ENCODE measurements at places on chromosomes 12 and 14.
A peak's percentile ranks its signal among the peaks of the same experiment; 100 is the strongest.

DNA sequence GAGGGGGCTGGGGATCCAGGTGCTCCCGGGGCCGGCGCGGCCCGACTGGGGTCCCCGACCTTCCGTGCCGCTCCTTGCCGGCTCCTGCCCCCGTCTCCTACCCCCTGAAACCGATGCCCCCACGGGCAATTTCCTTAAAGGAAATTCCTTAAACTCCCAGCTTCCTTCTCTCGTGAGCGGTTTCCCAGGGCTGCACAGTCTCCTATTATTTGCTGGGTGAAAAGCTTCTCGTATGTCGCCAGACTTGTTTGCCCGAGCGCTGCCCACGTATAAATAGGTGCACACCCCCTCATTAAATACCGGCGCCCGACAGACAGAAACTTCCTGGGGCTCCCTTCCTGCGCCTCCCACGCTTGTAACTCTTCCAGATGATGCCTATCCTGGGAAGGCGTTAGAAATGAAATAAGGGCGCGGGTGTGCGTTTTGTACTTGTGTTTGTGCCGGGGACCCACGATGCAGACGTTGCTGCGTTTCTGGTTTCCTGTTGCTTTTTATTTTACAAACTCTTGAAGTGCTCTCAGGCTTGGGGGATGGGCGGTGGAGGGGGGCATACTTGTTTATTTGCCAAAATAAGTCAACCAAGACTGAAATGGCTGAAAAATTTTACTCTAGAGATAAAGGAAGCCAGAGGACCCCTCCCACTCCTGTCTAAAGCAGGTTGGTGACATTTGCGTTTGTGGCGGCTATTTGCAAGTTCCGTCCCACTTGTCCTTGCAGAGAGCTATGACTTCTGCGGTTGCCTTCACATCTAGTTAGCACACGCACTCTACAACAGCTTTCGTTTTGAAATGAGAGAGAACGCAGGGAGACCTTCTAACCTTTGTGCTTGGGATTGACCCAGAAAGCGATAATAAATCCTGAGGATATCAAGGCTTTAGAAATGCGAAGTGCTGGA is 1.0 kb downstream of the HIP1R start:
- no peak for DNase-seq

DNA sequence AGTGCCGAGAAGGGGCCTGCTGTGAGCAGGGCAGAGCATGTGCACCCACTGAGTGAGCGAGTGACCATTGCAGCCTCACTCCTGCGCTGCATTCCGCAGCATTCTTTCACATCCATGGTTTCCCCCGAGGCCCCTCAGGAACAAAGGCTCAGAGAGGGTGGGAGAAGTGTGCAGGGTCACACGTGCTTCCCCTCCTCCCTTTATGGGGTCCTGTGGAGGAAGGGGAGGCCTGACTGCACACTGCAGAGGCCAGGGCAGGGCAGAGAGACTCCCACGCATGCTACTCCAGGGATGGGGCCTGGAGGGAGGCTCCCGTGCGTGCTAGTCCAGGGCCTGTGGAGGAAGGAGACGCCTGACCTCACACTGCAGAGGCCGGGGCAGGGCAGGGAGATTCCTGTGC is 63.2 kb downstream of the DIO3 start:
- DNase-seq = no peak

DNA sequence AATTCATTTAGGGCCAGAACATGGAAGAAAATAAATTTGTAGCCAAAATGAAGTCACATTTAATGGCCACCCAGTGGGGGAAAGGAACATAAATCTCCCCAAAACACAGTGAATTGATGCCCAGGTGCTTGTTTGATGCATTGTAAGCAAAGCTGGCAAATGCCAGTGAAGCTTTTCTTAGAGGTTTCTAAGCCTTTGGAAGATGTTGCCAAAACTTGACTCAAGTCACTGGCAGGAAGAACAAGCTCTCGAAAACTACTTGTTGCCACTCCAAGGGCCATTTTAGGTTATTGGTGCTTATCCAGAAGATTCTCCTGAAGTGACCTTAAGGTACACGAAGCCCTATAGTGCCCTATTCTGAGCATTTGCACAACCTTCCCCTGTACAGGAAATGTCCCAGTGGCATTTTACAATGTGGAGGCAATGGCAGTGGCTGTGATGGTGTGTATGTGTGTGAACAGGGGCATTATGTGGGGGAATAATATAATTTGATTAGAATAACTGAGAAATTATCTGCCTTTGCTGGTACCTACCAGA is 89.5 kb upstream of the NOVA1 start:
- no peak for DNase-seq

DNA sequence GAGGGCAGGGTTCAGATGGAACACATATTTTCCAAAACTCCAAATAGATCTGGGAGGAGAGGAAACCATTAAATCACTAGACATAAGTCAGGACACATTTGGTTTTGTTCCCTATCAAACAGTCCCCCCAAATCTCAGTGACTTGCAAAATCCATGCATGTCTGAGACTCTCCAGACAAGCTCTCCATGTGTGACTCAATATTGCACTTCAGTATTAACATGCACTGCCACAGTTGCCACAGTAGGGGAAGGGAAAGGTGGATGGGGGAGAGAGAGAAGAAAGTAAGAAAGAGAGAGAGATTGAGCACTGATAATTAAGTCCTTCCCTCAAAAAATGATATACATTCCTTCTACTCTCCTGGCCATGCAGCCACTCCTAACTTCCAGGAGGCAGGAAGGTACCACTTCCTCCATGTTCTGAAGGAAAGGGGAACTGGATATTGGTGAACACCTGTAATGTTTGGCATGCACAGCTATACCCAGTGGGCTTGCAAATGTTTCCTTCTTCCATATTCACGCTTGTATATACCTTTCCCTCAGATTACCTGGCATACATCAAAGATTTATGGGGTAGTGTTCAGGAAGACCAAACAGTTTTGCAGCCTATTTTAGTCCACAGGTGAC is 310.0 kb downstream of the ZFP36L1 start:
- DNase-seq = no peak

DNA sequence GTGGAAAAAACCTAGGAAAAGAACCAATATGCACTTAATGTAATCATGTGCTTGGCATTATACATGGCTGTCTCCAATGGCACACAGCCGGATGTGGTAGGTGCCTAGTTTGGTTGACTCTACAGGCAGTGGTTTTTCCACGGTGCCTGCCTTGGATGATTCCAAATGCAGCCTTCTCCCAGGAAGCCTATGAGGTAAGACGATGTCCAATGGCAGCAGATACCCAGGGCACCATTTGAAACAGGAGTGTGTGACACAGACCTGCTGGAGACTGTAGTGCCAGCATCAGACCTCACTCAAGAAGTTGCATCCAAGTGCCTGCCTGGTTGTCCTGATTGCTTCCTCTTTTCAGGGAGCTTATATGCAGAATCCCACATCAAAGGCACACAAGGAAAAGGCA is 88.0 kb upstream of the VASH1 start:
- no peak for DNase-seq

- no peak for DNase-seq
Observed at GRCh38 chr14:60257865-60258264, 8.8 kb downstream of the PPM1A start.

DNA sequence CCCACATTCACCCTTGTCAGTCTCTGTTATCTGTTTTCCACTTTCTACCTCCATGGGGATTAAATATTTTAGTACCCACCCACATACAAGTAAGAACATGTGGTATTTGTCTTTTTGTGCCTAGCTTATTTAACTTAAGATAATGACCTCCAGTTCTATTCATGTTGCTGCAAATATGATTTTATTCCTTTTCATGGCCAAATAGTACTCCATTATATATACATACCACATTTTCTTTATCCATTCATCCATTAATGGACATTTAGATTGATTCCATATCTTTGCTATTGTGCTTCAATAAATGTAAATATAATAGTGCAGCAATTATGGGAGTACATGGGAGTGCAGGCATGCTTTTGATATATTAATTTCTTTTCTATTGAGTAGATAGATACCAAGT is 185.8 kb downstream of the RPAP3 start:
- no peak for DNase-seq

GRCh38 chr14:69708586-69709560 is 58.1 kb upstream of the SRSF5 start:
- DNase-seq = no peak

- DNase-seq = no peak
Observed at GRCh38 chr14:104792101-104792884, 3.3 kb downstream of the AKT1 start.

GRCh38 chr14:89957791-89958190 is 2.1 kb downstream of the TDP1 start:
- DNase-seq = no peak

DNA sequence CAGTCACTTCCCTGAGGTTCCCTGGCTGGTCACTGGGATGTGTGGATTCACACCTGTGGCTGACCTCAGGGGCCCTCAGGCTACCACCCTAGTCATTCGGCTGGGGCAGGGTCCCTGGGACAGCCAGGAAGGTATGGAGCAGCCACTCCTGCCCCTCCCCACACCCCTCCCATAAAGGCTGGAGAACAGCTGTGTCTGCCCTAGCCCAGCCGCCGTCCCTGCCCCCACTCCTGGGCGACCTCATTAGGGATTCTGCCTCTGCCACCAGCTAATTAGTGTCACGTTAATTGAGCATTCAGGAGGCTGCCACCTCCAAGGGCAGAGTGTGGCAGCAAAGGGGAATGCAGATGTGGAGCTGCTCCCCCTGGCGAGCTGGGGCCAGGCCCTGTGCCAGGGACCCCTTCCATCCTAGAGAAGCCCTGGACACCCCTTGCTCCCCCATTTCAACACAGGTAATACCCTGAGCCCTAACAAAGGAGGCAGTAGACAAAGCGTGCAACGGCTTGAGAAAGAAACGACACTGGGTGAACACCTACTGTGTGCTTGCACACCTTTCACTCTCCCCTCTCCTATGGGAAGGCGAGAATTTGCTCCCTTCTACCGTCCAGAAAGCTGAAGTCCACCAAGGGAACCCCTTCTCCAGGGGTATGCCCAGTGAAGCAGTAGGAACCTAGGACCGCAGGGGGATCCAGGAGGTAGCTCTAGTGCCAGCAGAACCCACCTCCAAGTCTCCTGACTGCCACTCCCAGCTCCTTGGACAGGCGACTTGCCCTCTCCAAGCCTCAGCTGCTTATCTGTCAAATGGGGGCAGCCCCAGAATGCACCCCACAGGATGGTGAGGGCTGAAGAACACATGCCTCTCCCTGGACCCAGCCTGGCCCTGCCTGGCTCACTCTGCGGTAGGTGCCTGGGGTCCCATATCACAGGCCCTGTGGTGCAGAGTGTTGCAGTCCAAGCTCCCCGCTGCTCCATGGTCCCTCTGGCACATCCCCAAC is 45.1 kb downstream of the FAM222A start:
- no peak for DNase-seq

GRCh38 chr12:30999723-31000122 is 73.2 kb downstream of the TSPAN11 start:
- no peak for DNase-seq

DNA sequence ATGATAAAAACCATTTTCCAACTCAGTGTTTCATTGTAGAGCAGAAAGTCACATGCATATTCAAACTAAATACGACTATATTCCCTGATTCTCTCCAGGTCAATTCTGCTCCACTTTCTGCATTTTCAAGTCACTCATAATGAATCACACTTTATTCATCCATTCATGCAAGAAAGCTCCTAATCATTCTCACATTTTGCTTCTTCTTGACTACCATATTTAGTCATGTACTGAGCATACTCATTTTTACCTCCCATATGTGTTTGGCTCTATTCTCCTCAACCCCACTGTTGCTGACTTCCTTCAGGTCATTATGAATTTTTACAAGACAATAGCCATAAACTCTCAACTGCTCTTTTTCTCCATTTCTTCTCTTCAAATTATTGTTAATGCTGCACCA is 43.4 kb upstream of the PIK3C2G start:
- peak; percentile 11 for DNase-seq

DNA sequence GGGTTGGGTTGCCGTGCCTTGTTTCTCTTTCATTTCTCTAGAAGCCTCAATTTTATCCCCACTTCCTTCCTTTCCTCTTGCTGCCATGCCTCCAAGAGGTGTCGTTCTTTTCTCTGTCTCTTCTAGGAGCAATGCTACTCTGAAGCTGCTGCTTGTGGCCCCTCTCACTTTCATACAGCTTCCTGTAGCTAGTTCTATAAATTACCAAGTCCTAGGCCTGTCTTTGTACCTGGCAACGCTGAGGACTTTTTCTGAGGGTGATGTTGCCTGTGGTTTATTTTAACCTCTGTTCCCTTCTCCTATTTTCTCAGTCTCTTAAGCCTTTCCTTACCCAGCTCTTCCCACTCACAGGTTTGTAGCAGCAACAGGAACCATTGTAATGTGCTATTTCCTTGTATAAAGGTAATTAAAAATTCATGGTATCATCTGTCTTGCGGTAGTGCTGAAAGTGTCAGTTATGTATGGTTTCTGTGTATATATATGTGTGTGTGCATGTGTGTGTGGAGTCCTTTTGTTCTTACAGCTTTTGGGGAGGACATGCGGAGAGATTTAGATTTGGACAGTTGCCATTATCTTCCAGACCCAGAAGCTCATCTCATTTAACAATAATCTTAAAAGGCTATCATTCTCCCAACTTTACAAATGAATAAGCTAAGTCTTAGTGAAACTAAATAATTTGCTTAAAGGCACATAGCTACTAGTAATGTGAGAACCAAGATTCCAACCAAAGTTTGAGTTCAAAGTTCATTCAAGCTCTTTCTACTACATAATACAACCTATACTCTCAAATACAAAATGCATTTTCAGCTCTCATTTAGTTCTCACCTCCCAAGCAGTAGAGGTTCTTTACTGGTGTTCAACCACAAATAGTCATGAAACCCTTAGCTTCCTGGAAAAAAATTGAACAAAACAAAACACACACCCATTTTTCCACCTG is 43.8 kb downstream of the DDHD1 start:
- no peak for DNase-seq

DNA sequence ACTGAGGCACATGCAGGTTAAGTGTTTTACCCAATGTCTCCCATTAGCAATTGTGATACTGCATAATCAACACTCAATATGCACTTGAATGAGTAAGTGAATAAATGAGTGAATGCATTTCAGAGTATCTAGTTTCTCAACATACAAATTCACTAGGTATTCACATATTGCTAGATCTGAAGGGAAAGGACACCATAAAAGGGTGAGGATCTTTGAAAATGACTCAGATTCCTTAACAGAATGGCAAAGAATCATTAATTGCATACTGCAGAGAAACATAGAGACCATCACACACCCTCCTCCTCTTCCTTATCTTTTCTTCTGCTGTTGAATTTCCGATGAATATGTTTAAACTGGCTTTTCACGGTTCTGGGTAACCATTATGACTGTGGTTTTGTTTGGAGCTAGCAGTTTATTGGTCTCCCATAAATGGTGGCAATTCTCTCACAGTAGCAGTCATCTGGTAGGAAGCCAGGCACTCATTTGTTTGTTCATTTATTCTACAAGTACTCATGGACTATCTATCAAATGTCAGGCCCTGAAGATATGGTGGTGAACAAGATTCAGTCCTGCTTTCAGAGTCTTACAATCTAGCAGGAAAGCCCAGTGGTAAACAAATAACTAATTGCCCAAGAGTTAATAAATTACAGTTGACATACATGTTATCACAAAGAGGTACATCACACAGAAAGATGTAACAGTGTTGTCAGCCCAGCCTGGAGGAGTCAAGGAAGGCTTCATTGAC is 70.2 kb downstream of the LLPH start:
- no peak for DNase-seq

Data from foreskin keratinocyte (primary cell).